Naive thymus-derived CD4-positive, alpha-beta T cell (primary cell): ENCODE measurements at places on chromosomes 1 and 21. TPM values are rescaled to one million over a fixed set of nuclear protein-coding genes. Genes with fewer than 3 reads are reported as not detected.

Gene ST6GALNAC5
- not detected in 2 replicates for total RNA-seq

Gene TAGLN2
- 124 TPM for total RNA-seq

Gene TMPRSS15
- not detected in 2 replicates for total RNA-seq

Gene ERVH48-1
- total RNA-seq = 0.42 TPM

Gene GPR153
- total RNA-seq = 2.9 TPM

- DNase-seq = no peak
- no peaks in the 10 kb centered on the region for H3K4me1 ChIP-seq
- H3K27me3 ChIP-seq = no peaks in the 10 kb centered on the region
- no peaks in the 10 kb centered on the region for H3K36me3 ChIP-seq
- no peak overlapping the region for H3K4me3 ChIP-seq
These were observed 20.9 kb downstream of the ITSN1 start for GRCh38 chr21:33663241-33663640.

GRCh38 chr1:242784084-242784483 is 259.6 kb upstream of the PLD5 start:
- no peak for DNase-seq
- H3K4me3 ChIP-seq = no peak overlapping the region
- no peak overlapping the region for H3K27ac ChIP-seq
- no peaks in the 10 kb centered on the region for H3K4me1 ChIP-seq

DNA sequence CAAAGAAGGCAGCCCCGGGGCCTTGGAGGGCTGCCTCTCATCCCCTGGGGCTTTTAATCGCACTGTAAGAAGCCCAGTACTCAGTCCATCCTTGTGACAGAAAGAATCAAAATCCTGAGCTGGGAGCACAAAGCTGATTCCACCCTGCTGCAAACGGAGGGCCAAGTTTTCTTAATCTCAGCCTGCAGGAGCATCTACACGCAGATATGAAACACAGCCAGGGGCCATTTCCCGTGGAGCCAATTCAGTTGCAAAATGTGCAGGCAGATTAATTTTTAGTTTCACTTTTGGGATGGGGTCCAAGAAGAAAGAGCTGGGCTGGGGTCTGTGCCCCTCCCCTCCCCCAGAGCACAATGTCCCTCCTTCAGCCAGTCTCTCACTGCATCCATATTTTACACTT is 4.4 kb downstream of the LYPD8 start:
- no peaks in the 10 kb centered on the region for H3K27me3 ChIP-seq
- H3K4me3 ChIP-seq = no peak overlapping the region
- H3K27ac ChIP-seq = no peak overlapping the region
- H3K36me3 ChIP-seq = no peaks in the 10 kb centered on the region

DNA sequence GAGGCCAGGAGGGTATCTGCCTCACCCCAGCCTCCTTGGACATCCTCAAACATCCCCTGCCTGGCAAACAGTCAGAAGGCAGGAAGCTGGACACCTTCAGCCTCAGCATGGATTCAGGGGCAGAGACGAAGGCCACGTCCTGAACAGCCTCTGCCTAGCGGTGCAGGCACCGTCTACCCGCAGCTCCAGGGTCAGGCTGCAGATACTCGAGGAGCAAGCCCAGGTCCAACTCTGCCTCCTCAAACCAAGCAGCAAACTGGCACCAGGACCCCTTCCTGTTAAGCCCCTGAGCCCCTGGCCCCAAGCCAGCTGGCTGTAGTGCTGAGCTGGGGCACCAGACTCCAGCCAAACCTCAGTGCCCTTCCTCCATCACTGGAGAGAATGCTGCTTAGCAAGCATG is 494.7 kb downstream of the NPHP4 start:
- no peak for DNase-seq
- H3K36me3 ChIP-seq = no peaks in the 10 kb centered on the region
- H3K27me3 ChIP-seq = no peaks in the 10 kb centered on the region
- H3K4me1 ChIP-seq = no peaks in the 10 kb centered on the region
- no peak overlapping the region for H3K27ac ChIP-seq
- no peak overlapping the region for H3K4me3 ChIP-seq

DNA sequence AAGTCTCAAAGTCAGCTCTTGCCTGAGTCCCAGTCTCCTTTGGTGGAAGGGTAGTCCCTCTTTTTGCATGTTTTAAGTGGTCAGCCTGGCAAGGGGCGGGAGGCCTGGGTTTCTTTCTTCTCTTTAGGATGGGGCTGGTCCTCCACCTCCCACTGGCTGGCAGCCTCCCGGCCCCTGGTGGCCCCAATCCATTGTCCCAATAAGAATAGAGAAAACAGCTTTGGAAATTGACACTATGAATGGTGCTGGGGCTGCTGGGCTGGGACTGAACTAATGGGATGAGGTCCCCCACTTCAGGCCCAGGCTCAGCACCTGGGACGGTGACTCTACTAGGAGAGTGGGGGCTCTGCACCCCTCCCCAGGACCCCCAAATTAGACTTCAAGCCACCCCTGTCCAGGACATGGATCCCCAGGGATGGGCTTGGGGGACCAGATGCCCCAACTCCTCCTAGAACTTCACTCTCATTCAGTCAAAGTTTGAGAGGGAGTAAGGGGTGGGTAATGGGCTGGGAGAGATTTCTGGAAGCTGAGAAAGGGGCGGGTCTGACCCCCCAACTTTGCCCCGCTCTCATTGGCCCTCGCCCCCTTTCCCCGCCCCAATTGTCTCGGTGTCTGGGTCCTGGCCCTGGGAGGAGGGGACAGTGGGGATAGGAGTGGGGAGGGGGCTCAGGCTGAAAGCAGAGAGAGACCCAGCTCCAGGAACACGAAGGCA is 18.2 kb downstream of the SLC27A3 start:
- no peak overlapping the region for H3K27ac ChIP-seq
- H3K4me3 ChIP-seq = no peak overlapping the region
- DNase-seq = no peak

- no peaks in the 10 kb centered on the region for H3K36me3 ChIP-seq
- no peak overlapping the region for H3K27ac ChIP-seq
These were observed 260.7 kb downstream of the CHRM3 start for GRCh38 chr1:239647045-239647444.
